Stimulated activated CD8-positive, alpha-beta memory T cell treated with anti-CD3 and anti-CD28 coated beads, Interleukin-7, amount 100 ng/mL, for 48 hours (primary cell): ENCODE measurements at places on chromosomes 11 and 22.

GRCh38 chr11:71580057-71581003 lies 2.3 kb downstream of the KRTAP5-11 start:
- DNase-seq, result no peak

DNA sequence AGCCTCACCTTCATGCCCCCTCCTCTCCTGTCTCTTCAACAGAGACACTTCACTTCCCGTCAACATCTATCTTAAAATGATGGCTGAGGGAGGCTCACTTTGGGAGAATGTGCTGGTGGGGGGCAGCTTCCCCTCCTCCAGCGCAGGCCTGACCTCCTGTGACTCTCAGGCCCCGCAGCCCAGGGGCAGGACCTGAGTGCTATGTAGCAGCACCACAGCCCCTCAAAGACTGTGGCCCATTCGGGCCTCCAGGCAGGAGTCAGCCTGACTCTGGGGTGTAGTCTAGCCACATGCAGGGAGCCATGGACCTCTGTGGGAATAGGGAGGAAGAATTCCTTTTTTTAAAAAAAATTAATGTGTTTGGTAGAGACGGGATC lies 43.7 kb downstream of the DKK3 start:
- no peak for DNase-seq

DNA sequence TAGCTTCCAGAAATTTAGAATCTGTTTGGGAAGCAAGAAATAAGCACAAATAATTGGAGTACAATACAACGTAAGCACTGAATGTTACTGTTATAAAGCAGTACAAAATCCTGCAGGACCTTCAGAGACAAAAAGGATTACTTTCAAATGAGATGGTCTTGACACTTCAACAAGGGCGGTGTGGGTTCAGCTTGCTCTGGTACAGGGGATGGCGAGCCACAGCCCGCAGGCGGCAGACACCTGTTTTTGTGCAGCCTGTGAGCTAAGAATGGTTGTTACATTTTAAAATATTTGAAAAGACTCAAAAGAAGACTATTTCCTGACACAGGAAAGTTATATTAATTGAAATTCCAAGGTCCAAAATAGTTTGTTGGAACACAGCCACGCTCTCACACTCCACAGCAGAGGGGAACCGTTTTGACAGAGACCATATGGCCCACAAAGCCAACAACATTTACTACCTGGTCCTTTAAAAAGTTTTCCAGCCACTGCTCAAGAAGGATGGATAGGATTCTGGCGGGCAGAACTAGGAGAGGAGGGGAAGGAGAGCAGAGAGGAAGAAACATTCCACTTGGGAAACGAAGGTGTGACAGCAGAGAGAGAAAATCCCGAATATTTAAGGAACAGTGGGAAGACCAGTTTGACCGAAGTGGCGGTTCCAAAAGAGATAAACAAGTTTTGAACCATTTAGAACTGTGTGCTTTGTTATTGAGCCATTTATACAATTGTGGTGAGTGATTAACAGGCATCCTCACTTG lies 6.3 kb downstream of the PRDM10 start:
- DNase-seq, result no peak

GRCh38 chr11:66022401-66023185 lies 3.7 kb downstream of the CATSPER1 start:
- DNase-seq, result peak; percentile 62

- DNase-seq, result no peak
These were observed 452.4 kb upstream of the DDI1 start for GRCh38 chr11:103584021-103584420.

DNA sequence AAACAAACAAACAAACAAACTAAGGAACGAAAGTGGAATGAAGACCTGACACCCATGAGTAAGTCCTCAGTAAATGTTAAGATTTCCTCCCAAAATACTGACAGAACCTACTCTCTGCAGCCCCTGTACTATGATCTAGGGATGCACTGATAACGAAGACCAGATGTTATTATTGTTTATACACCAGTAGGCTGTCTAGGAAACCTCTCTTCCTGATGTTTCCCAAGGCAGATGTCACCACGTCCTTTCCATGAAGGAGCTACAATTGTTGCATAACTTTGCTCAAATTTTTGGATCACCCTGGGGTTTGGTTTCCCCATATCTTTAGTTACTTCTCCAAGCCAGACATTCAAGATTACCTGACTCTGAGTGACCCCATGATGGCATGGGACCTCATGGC lies 340.7 kb downstream of the MIAT start:
- DNase-seq, result no peak

- DNase-seq, result no peak
These were observed 3.8 kb upstream of the CCDC188 start for GRCh38 chr22:20154602-20155187.

DNA sequence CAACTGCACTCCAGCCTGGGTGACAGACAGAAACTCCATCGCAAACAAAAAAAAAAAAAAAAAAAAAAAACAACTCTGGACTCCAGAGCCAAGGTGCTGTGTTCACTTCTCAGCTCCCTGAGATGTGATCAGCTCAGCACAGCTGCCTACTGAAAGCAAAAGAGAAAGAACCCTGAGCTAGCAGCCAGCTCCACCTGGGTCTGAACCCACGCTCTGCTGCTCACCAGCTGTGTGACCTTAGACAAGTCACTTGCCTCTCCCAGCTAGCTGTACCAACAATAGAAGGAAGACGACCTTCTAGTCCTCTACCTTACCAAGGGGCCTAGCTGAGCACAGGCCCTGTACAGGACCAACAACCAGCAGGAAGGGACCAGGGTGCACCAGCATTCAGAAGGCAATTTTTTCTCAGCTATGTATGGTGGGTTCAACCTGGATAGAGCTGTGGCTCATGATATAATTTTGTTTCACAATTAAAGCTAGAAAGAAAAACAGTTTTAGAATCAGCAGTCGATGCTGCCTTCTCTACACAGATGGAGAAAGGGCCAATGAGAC lies 3.8 kb downstream of the DGCR2 start:
- DNase-seq, result no peak

- DNase-seq, result no peak
These were observed 9.5 kb upstream of the ST3GAL4 start for GRCh38 chr11:126345759-126346585.

GRCh38 chr11:97703851-97704250 lies 1314.0 kb downstream of the JRKL start:
- DNase-seq, result no peak

GRCh38 chr11:126782810-126783209 lies 217.8 kb downstream of the KIRREL3 start:
- no peak for DNase-seq

DNA sequence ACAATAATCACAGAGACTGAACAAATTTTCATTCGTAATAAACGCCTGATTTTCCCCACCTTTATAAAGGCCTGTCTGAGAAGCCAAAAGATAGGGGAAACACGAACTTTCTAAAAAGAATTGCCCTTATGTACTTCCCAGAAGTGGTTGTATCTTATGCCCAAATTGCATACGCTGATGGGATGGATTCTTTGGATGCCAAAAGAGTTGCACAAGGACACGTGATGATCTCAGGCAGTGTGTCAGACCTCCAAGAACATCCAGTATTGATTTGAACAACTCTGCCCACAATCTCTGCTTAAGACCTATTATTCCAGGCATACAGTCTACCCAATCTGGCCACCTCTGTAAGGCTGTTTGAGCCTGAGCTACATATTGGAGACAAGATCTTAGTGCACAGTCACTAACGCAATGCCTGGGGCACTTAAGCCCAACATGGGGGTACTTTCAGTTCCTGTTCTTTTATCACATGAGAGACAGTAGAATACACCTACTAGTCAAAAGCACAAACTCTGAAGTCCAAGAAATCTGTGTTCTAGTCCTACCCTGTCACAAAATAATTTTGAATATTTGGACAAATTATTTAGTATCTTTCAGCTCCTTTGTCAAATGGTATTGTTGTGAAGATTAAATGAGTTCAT lies 38.9 kb downstream of the OR10A6 start:
- no peak for DNase-seq

- DNase-seq, result no peak
These were observed 6.4 kb downstream of the SLC29A2 start for GRCh38 chr11:66365166-66365565.

GRCh38 chr22:22953791-22954190 lies 66.2 kb downstream of the IGLL5 start:
- no peak for DNase-seq

DNA sequence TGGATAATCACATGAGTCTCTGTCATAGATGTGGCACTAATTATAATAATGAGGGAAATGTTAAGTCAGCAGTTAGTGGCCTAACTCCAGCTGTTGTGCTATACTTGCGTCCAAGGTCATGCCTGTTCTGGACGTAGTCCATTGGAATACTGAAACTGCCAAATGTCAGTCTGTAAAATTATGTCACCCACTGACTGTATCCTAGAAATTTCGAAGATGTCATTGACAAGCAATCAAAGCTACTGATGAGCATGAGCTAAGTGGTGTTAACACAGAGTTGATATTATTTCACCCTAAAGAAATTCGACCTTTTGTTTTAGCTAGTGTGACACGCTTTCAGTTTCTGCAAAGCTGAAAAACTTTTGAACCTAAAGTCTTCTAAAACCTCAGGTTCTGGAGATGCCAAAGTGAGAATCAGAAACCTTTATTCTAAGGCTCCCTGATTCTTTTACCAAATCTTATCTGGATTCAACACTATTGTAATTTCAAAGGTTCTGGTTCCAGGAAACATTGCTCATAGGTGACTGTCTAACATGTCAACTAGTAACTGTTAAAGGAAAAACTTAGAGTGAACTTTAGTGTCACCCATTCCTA lies 14.9 kb upstream of the ME3 start:
- DNase-seq, result no peak

DNA sequence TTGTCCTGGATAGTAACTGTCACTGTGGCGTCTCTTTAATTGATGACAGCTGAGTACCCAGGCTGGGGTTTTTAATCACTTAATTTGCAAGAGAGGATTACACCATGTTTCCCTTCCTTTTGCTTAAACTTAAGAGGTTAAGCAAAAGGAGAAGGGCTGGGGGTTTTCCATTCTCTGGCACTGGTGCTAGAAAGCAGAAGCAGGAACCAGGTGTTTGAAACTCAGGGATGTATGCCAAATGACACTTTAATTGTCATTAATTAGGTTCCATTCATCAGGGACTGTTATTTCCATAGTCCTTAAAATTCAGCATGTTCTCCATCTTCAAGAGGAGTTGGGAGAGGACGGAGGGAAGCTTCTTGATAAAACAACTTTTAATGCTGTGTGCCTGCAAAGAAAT lies 746.2 kb downstream of the NELL1 start:
- DNase-seq, result no peak

GRCh38 chr22:47802421-47802820 lies 1040.0 kb downstream of the TBC1D22A start:
- DNase-seq, result no peak

GRCh38 chr11:110471371-110471770 lies 41.6 kb downstream of the FDX1 start:
- no peak for DNase-seq

DNA sequence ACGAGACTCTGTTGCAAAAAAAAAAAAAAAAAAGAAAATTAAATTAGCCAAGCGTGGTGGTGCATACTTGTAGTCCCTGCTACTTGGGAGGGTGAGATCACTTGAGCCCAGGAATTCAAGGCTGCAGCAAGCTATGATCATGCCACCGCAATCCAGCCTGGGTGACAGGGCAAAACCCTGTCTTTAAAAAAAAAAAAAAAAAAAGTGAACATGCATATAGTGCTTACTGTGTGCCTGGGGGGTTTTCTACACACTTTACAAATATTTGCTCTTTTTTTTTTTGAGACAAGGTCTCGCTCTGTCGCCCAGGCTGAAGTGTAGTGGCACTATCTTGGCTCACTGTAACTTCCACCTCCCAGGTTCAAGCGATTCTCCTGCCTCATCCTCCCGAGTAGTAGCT lies 12.9 kb downstream of the TPST2 start:
- DNase-seq, result no peak

- no peak for DNase-seq
These were observed 22.1 kb downstream of the NECTIN1 start for GRCh38 chr11:119706887-119707286.

DNA sequence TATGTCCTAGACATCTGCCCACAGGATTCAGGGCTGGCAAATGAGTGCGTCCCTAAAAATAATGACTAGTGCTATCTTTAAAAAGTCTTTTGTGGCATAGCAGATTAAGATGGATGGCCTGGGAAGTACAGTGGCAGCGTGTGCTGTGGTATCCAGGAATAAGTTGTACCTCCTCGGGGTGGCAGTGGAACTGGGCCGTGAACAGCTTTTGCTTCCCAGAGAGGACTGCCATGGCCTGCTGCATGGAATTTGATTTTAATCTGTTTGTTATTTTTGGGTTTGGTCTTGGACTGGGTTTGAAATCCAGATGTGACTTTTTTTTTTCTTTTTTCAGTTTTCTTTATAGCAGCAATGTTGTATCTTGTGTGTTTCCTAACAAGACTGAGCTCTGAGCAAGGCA lies 71.3 kb upstream of the PARVG start:
- DNase-seq, result no peak

DNA sequence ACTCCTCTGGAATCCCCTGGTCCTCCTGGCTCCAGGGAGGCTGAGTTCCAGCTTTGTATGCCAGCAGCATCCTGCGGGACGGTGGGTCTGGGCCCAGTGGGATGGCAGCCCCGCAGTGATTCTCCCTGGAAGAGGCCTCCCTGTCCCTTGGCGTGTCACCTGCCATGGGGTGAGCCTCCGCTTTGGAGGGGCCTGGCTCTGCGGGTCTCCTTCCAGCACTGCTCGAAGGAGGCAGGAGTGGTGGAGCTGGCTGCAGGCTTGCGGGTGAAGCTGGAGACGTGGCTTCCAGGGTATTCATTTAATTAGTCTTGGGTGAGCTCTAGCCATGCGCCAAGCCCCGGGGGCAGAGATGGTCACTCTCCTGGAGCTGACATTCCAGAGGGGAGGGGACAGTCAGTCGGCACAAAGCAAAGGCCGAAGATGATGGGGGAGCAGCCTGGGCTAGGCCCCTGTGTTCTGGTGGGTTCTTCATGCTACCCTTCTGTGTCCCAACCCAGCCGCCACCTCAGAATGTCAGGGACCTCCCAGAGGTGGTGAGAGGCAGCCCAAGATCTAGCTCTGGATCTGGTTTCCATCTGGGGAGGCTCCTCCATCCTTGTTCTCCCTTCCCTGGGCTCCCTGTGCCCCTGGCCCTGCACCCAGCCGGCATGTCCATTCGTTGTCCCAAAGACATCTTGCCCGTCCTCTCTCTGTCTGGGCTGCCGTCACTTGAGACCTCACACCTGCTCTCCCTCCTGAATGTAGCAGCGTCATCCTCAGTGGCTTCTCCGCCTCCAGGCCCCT lies 1332.5 kb downstream of the BRD1 start:
- DNase-seq, result no peak

GRCh38 chr11:125263268-125263790 lies 98.8 kb downstream of the PKNOX2 start:
- no peak for DNase-seq

GRCh38 chr11:2716376-2717095 lies 16.7 kb upstream of the KCNQ1OT1 start:
- no peak for DNase-seq
